GM12865 (cell line): ENCODE measurements at places on chromosomes 1 and 21.
A peak's percentile ranks its signal among the peaks of the same experiment; 100 is the strongest.

- DNase-seq, result no peak
Measured at GRCh38 chr1:97271916-97272788, 550.6 kb downstream of the PTBP2 start.

- DNase-seq, result no peak
Measured at GRCh38 chr1:85225624-85226380, 25.0 kb upstream of the SYDE2 start.

- no peak for DNase-seq
Measured at GRCh38 chr1:197912739-197913494, 4.3 kb upstream of the LHX9 start.

- no peak for DNase-seq
Measured at GRCh38 chr1:221559911-221560310, 182.0 kb downstream of the DUSP10 start.

- DNase-seq, result peak; percentile 58
Measured at GRCh38 chr1:227729881-227730629, 5.0 kb downstream of the JMJD4 start.

- DNase-seq, result no peak
Measured at GRCh38 chr1:2258996-2259395, 30.9 kb downstream of the SKI start.

- no peak for DNase-seq
Measured at GRCh38 chr1:214349781-214350180, 68.8 kb downstream of the SMYD2 start.

GRCh38 chr1:243740255-243740999 lies 109.6 kb downstream of the AKT3 start:
- no peak for DNase-seq

DNA sequence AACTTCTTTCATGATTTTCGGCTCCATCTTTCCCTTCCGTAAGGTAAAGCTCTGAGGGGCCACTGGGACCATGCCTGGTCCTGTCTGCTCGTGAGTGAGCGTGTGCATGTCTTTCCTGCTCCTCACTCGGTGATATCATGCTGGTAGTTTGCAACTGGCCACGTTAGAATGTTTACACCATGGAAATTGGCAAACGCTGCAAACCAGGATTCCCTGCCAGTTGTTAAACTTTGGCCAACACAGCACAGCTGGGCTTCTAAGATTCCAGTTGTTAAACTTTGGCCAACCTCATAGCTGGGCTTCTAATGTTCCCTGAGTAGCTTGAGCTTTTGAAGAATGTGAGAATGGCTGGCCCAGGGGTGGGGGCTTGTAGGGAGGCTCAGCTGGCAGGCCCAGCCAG lies 68.0 kb upstream of the ACTL8 start:
- no peak for DNase-seq

DNA sequence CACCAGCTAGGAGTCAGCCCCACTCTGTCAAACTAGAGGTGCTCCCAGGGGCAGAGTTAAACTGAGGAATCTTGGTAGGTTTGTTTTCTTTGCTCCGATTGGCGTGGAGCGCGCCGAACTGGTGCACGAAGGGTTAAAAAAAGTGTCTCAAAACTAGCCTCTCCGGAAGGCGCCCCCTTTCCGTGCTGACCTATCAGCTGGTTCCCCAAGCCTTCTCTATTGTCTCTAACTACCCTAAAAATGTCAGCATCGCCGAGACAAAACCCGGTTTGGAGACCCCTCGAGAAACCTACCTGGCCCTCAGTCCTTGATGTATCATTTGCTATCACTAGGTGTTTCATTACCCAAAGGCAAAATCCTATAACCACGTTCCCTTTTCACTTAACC lies 2.2 kb downstream of the TGFB2 start:
- no peak for DNase-seq

DNA sequence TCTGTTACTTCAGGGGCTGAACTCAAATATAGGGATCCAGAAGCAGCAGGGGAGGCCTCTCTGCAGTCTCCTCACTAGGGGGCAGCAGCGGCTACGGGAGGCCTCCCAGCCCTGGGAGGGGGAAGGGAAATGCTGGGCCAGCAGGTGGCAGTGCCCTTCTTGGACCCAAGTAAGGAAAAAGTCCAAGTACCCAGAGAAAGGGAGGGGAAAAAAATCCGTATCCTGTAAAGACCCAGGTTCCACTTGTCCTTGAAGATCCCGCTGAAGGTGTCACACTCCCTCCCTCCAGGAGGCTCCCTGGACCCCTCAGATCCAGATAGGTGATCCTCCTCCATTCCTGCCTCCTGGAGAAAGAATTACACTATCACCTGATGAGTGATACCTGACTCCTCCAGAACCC lies 14.1 kb upstream of the NUAK2 start:
- DNase-seq, result peak; percentile 73

GRCh38 chr21:43790010-43790524 lies 690 bp downstream of the RRP1 start:
- DNase-seq, result no peak

GRCh38 chr1:24966121-24966723 lies 36.1 kb upstream of the RUNX3 start:
- no peak for DNase-seq

- DNase-seq, result no peak
Measured at GRCh38 chr1:3000671-3001470, 20.4 kb upstream of the ACTRT2 start.

- no peak for DNase-seq
Measured at GRCh38 chr1:175878775-175879174, 135.4 kb upstream of the TNR start.

DNA sequence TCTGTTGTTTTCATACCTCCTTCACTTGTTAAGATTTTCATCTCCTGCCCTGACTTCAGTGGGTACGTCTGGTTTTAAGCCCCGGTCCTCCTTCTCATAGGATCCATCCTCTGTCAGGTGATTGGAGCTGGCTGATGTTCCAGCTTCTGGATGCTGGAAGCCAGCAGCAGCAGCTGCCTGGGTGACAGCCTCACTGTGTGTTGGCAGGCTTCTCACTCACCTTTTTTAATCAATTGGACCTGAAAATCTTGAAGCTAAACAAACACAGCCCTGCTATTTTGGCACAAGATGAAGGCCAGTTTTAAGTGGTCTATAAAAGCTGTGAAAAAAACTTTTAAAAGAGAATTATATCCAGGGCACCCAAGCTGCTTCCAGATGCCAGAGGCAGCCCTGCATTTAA lies 181.0 kb downstream of the DISC1 start:
- DNase-seq, result no peak

DNA sequence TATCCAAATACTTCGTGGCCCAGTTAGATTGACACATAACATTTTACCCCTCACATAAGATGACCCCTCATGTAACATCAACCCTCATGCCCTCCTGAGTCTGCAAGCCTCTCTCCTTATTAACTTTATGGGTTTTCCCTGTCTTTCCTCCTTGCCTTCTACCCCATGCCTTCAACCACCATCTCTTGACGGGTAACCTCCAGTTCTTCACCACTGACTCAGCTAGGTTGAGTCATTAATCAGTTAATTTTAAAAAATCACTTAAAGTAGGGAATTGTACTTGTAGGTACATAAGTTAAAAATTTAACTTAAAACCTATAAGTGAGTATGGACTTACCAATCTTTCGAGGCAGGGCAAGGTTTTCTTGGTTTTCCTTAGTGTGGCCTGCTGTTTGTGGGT lies 330.7 kb downstream of the CAMTA1 start:
- DNase-seq, result no peak

GRCh38 chr1:225534135-225534534 lies 106.3 kb upstream of the LBR start:
- DNase-seq, result no peak

DNA sequence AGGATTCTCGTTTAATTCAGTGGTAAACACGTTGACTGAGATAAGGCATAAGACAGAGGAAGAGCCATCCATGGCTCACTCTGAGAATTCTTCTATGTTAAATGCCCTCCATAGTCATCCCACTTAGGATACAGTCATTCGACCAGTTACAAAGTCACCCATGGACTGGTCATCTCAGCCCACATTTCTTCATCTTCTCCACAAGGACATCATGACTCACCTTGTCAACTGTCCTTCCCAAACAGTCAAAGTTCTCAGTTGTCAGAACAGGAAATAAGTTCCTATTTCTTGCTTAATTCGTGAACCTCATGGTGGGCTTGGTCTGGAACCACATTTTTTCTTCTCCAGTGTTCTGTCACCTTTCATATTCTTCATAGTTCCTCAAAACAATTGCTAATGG lies 133.2 kb downstream of the TGFB2 start:
- DNase-seq, result no peak

DNA sequence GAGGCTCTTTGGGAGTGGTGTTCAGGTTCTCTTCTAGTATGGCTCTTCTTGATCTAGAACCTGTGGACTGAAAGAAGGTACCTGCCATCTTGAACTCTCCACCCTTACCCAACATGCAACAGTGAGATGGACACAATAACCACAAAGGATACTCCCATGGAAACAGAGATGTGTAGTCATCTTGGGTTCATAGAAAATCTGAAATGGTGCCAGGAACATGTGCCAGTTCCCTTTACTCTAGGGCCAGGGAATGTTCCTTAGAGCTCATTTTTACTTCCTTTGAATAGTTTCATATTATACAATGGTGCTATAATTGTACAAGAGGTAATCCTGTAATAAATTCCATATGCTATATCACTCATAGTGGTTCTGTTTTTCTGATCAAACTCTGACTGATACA lies 13.2 kb upstream of the SCYL3 start:
- no peak for DNase-seq

DNA sequence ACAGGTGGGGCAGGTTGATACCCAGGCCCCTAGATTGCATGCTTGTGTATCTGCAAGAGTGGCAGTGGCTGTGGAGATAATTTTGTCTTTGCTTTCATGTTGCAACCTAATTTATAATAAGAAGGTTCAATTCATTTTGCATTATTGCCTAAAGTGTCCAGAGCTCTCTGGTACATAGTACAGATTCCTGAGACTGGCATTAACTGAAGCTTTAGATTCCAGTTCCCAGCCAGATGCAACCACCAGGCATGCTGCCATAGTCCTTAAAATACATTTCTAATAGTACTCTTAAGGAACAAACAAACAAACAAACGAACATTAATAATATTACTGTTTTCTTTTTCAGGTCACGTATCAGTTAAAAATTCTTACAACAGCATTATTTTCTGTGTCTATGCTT lies 36.9 kb downstream of the SLC35A3 start:
- DNase-seq, result no peak

DNA sequence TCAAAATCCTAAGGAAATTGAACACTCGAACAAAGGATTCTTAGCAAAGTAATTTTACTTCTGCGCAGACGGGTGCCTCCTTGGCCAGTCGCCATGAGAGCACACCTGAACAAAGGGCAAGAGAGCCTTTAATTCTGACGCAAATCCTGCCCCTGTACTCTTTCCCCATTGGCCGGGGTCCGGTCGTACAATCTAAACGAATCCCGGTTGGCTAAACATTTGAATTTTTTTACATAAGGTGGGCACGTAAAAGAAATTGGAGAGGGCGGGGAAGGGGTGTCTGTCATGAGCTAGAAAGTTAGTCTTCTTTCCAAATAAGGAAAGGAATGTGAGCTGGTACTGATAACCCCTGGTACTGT lies 8.2 kb upstream of the IL22RA1 start:
- no peak for DNase-seq

DNA sequence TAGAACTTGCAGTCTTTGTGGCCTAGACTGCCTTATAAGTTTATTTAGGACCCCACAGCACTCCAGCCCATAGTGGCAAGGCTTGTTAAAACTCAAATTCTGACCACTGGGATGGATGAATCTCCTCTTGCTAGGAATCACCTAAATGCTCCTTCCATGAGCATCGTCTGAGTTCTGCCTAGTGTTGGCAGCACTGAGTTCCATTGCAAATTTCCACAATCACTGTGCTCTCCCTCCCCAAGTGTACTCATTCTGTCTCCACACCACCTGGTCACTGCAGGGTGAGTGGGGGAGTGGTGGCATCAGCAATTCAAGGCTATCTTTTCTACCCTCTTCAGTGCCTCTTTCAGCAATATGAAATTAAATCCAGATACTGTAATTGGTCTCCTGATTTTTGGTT lies 46.7 kb upstream of the PTBP2 start:
- no peak for DNase-seq

DNA sequence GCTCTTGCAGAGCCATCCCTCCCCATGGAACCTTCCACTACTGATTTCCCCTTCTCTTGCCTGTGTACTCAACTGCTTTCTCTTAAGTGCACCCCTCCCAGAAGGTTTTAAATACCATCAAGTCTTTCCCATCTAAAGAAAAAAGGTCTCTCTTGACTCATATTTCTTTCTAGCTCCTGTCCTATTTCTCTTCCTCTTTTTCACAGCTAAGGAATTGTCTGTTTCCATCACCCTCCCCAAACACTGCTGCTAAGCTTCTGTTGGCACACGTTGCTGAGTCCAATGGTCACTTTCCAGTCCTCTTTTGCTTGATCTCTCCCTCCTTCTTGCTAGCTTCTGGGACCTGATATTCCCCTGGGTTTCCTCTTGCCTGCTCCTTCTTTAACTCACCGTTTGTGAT lies 13.3 kb upstream of the GNL2 start:
- DNase-seq, result no peak
